ENCODE measurements at places on chromosomes 12 and 14.
A peak's percentile ranks its signal among the peaks of the same experiment; 100 is the strongest.

GRCh38 chr12:80593766-80594165 is 113.7 kb upstream of the MYF6 start:
- no peak for DNase-seq

DNA sequence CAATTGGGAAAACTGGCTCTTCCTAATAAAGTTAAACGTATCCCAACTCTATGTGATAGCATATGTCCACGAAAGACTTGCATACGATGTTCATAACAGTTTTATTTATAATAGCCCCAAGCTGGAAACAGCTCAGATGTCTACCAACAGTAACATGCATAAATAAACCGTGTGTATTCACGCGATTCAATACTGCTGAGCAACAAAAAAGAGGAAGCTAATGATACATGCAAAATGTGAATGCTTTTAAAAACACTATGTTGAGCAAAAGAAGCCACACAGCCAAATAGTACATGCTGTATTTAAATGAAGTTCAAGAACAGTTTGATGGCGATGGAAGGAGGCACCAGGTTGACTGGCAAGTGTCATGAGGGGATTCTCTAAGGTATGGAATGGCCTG is 55.7 kb downstream of the TRIM9 start:
- DNase-seq = no peak

DNA sequence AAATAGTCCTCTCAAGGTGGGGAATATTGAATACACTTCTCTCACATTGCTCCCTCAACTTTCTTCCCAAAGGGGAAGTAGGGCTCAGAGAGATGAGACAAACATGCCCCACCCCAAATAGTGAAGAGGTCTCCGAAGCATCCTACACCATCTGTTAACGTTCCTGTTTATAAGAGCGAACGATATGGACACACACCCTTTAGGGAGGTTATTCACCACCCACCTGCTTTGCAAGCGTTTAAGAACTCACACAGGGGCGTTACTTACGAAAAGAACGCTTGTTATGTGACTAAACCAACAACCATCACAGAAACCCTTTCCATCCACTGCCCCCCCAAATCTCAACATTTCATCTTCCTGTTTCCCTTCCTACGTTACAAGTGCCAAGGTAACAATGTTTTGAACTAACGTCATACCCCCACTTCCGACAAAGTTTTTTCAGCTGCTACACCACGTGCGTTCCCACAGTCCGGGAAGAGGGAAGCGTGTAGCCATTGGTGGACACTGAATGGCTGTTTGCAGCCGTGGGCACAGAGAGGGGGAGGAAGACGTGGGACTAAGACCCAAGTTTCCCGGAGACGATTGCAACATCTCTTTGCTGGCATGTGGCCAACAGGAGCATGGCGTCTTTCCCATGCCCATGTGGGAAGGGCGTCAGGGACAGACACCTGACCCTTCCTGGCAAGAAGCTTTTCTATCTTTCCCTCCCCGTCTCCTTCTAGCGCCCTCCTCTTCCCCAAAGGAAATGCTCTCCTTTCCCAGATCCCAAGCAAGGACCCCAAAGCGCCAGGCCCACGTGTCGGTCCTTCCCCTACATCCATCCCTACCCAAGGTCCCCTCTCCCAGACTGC is 1.2 kb downstream of the YBX3 start:
- peak; percentile 43 for DNase-seq

GRCh38 chr12:24034894-24035293 is 85.4 kb upstream of the SOX5 start:
- no peak for DNase-seq

DNA sequence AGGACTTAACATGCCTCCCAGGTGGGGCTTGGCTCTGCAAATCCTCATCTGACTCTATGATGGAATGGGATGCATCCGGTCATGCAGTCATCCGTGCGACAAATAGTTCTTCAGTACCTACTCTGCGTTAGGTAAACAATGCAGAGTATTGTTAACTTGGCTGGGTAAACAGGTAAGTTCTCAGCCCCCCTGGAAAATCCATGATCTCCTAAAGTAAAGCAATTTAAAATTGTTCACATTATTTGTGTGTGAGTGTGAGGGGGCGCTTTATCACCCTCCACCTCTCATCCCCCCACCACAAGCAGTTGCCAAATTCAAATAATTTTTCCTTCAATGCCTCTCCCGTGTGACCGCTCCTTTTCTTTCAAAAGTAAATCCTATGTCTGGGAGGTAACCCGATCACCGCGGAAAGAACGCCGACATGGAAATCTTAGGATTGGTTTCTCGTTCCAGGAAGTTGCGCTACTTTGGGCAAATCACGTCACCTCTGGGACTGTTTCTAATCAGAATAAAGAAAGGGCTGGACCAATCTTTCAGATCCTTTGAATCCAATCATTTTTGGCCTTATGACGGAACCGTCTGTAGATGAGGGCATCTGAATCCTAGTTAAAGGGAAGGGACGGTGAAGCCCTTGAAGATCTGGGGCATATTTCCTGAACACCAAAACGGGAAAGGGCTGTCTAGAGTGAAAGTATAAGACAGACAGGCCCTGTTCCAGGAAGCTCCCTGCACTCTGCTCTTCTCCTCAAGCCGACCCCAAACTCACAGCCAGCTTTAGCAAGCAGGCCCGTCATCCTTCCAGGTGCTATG is 44.0 kb upstream of the SINHCAF start:
- DNase-seq = no peak

- no peak for DNase-seq
Observed at GRCh38 chr12:51636986-51637385, 46.0 kb downstream of the SCN8A start.

DNA sequence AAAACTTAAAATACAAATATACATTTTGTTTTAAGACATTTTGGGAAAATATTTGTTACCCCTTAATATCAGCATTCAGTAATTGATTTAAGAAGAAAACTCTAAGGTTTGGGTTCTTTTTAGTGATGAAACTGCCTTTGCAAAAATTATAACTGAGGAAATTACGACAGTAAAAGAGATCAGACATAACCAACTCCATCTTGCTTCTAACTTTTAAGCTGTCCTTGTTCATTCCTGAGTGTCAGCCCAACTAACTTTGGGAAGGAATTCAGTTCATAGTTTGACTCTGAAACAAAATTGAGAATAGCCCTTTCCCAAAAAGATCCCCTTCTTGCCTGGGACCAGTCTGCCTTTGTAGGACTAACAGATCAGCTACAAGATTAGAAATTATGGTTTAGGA is 93.0 kb downstream of the TMTC1 start:
- no peak for DNase-seq

- no peak for DNase-seq
Observed at GRCh38 chr12:15962760-15963159, 51.6 kb downstream of the DERA start.

DNA sequence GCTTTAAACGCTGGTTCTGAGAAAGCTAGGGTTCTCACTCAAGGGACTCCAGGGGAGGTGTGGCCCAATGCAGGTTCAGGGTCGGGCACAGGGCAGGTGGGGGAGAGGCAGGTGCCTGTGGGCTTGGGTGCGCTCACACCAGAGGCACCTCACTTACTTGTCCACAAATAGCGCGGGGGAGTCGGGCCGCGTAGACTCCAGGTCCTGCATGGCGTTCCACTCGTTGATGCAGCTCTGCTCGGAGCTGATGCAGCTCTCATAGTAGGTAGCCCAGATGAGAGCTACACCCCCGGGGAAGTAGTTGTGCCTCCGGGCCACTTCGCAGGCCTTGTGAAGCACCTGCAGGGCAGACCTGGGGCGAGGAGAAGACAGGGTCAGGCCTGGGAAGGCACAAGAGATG is 49.9 kb downstream of the SSH1 start:
- DNase-seq = no peak

DNA sequence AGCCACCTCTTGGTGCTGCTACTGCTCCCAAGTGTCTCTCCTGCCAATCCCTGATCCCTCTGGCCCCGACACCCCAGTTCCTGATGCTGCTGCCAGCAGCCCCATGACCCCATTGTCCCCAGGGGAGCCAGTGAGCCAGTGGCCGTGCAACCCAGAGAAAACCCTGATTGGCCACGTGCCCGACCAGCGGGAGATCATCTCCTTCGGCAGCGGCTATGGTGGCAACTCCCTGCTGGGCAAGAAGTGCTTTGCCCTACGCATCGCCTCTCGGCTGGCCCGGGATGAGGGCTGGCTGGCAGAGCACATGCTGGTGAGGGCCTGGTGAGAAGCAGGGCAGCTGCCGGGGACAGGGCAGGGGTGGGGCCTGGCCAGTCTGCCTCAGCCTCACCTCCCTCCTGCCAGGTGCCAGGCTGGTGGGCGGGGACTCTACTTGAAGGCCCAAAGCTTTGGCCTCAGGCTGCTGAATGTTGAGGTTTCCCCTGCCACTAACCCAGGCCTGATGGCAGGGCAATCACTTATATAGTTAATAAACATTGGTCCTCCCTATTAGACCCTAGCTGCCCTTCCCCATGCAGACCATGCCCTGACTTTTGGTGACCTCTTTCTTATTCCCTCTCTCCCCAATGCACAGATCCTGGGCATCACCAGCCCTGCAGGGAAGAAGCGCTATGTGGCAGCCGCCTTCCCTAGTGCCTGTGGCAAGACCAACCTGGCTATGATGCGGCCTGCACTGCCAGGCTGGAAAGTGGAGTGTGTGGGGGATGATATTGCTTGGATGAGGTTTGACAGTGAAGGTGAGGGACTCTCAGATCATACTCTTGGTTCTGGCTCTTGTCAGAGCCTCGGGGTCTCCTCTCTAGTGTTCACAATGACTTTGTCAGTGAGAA is 5.1 kb downstream of the PCK2 start:
- no peak for DNase-seq

DNA sequence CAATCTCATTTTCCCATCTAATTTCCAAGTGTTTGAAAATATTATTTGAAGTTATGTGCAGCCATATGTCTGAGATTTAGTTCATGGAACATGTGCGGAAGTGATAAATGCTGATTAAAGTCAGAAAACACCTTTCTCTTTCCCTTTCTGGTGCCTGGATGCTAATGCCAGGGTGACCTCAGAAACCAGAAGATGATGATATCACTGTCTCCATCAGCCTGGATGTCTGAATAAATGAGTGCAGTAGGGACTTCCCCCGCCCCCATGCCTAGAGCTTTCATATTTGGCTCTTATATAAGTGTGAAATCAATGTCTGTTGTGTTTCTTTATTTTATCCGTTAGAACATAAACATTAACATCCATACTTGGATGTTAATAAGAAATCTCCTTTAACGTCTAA is 261.9 kb upstream of the LRIG3 start:
- DNase-seq = no peak

- DNase-seq = no peak
Observed at GRCh38 chr12:106416273-106416672, 58.7 kb downstream of the POLR3B start.

- DNase-seq = no peak
Observed at GRCh38 chr12:72304751-72305150, 32.6 kb downstream of the TRHDE start.

DNA sequence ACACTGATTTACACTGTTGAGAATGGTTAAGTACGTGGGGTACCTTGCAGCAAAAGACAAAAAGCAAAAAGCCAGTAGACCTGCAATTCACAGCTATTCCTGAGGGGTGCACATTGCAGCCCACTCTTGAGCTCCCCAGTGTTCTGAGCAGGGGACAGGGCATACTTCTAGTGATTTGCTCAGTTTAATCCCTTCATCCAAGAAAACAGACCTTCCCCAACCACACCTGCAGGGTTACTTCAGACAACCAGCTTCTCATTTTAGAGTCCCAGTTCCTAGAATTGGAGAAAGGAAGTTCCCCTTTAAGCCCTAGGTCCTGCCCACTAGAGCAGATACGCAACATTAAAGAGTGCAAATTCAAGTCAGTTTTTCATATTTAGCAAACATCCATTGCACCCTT is 3.6 kb upstream of the WSB2 start:
- no peak for DNase-seq

GRCh38 chr12:14946162-14946561 is 7.8 kb upstream of the ERP27 start:
- DNase-seq = no peak

DNA sequence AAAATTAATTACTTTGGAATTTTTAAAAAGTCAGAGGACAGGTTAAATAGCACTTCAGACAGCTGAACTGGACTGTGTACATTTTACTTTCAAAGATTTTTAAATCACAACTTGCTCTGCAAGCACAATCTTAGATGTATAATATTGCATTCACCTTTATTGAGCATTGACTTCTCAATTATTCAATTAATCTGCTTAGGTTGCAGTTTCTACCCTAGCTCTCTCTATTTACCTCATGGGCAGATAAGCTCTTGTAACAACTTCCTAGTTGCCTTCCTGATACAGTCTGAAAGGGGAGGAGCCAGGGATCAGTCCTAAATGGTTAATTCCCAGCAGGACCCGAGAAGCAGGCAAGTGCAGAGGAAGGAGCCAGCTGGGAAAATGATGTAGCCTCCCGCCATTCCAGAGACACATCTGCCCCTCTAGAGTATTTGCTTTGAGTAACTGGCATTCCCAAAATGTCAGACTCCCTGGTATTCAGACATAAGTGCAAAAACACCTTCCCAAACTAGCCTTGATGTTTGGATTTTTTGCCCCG is 302.8 kb downstream of the GALC start:
- DNase-seq = no peak

- DNase-seq = no peak
Observed at GRCh38 chr12:129610601-129611120, 293.2 kb downstream of the TMEM132D start.

DNA sequence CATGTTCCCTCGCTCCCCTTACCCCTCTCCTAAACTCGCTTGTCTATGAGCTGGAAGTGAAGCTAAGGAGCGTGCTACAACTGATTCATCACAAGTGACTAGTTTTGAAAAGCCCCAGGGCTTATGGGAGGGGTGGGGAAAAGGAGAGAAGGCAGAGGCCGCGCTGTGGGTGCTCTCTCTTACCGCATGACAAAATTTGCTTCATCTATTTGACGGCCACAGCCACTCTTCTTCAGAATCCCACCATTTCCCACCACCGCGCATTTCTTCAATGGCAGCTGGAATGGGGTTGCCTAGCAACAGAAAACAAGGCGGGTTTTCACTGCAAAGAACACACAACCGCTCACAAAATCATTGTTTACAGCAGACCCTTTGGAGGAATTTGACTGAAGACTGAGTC is 79.4 kb downstream of the ST8SIA1 start:
- no peak for DNase-seq

DNA sequence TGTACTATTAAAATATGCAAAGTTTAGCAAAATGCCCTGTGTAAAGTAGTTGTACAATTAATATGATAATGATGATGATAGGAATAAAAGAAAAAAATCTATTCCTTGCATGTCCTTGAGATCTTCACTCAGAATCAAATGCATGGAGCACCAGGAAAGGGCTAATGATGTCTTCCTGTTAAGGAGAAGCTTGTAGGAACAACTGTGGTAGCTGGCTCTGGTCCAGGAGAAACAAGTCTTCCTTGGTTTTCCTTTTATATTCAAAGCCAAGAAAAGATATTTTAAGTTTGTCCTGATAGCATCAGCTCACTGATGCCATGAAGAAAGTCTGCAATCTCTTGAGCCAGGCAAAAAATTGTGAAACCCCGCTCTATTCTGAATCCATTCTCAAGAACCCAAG is 138.9 kb downstream of the PIK3C2G start:
- DNase-seq = no peak

- no peak for DNase-seq
Observed at GRCh38 chr12:56801661-56802622, 38.8 kb downstream of the HSD17B6 start.

- DNase-seq = peak; percentile 31
Observed at GRCh38 chr14:88554457-88555286, at the start of gene PTPN21. PTPN21 (minus strand) TSS chr14:88555007; CDS start chr14:88550417, 4,590 bp downstream.

- DNase-seq = no peak
Observed at GRCh38 chr12:127389923-127390322, 877.0 kb upstream of the TMEM132C start.
